ENCODE measurements at places on chromosomes 3 and 15. TPM values are rescaled to one million over a fixed set of nuclear protein-coding genes. Genes with fewer than 3 reads are reported as not detected.
A peak's percentile ranks its signal among the peaks of the same experiment; 100 is the strongest.

DNA sequence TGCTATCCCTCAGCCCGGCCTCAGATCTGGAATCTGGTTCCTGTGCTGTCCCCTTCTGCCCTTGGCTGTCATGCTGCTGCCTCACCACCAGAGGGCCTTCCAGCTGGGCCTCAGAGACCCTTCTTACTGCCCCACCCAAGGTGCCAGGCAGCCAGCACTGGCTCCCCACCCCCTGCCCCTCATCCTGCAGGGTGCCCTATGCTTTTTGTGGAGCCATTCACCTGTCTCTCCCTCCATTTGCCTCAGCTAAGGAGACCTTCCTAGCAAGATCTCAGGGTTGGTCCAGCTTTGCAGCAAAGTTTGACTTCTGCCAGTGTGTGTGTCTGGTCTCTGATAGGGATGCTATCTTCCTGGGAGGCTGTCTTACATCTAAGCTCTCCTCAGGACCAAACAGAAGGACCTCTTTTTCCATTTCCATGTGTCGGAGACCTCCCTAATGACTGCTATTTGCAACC is 1.9 kb upstream of the VWA5B2 start:
- peaks cover 11% of the 10 kb centered on the region for H3K4me1 ChIP-seq
- peaks cover 32% of the 10 kb centered on the region for H3K27me3 ChIP-seq
- no peak overlapping the region for H3K4me3 ChIP-seq
- no peak overlapping the region for H3K27ac ChIP-seq

The DUOXA2 gene
- not detected for total RNA-seq

GRCh38 chr15:45522328-45523165 is at the start of gene SLC30A4:
Gene SLC30A4, minus strand, starts transcription at chr15:45522755. Its CDS starts 401 bp downstream, at chr15:45522354.
- H3K27me3 ChIP-seq = no peaks in the 10 kb centered on the region
- peak within 1 kb of the TSS; percentile 82 for H3K4me3 ChIP-seq
- DNase-seq = peak; percentile 69
- peaks cover 15% of the 10 kb centered on the region for H3K4me1 ChIP-seq
- peak within 1 kb of the TSS; percentile 54 for H3K27ac ChIP-seq

- no peak overlapping the region for H3K27ac ChIP-seq
- no peaks in the 10 kb centered on the region for H3K4me1 ChIP-seq
- H3K4me3 ChIP-seq = no peak overlapping the region
- no peaks in the 10 kb centered on the region for H3K36me3 ChIP-seq
Measured at GRCh38 chr15:81572190-81572589, 198.2 kb upstream of the TMC3 start.

The C3orf62 gene
- 9.8 TPM for total RNA-seq

- no peak overlapping the region for H3K4me3 ChIP-seq
- DNase-seq = no peak
- H3K27me3 ChIP-seq = no peaks in the 10 kb centered on the region
- H3K4me1 ChIP-seq = no peaks in the 10 kb centered on the region
- no peak overlapping the region for H3K27ac ChIP-seq
Measured at GRCh38 chr3:163626753-163627152, 1451.5 kb downstream of the SI start.

The SLC28A1 gene
- not detected for total RNA-seq

DNA sequence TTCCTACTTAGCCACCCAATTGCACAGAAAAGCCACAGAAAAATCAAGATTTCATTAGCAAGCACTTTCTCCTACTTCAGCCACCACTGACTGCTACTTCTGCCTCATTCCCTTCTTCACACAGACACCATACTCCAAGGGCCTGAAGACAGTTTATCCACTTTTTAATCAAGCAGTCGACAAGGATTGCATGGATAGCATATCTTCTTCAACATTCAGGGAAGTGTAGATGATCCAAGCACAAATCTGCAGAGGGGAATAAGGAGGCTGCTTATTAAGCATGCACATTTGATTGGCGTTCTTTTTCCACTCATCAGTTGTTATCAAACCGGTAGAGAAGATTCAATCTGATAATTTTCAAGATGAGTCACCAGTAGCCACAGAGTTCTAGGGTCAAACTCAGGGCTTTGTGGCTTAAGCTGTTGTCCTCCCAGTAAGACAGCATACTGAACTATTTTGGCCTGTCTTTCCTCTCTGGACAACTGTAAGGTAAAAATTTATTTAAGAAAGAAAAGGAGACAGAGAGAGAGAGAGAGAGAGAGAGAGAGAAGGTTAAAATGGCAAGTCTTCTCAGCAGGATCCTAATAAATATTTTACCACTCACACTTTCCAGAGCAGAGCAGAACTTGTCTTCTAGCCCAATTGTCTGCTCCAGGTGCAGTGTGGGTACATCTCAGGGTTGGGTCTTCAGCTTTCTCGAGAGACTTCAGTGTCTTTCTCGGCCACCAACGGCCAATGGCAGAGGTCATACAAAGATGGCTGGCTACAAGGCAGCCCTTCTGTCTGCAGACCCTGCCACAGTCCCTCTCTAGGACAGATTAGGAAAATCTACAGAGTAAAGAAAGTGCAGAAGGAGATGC is 80.6 kb upstream of the BHLHE40 start:
- no peak overlapping the region for H3K27ac ChIP-seq
- H3K4me3 ChIP-seq = no peak overlapping the region
- no peaks in the 10 kb centered on the region for H3K27me3 ChIP-seq

DNA sequence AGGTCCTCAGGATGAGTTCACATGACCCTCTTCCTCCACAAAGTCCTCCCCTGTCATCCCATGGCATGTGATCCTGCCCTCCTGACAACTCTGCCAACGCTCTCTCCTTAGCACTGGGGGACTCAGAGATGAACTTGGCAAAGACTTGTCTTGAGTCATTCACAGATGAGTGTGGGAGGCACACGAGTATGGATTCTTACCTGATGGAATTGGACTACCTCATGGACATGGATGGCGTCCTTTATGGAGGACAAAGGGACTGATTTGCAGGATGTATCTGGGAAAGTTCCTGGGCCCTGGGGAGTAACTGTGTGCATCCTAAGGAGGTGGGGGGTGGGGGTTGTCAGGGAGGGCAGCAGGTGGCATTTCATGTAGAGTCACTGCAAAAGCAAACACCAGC is 38.2 kb upstream of the TOPBP1 start:
- H3K4me1 ChIP-seq = no peaks in the 10 kb centered on the region
- H3K27ac ChIP-seq = no peak overlapping the region
- no peaks in the 10 kb centered on the region for H3K36me3 ChIP-seq
- no peak overlapping the region for H3K4me3 ChIP-seq
- DNase-seq = no peak

The EFCC1 gene
- total RNA-seq = not detected

- H3K27me3 ChIP-seq = no peaks in the 10 kb centered on the region
- peaks cover 1% of the 10 kb centered on the region for H3K4me1 ChIP-seq
- no peak overlapping the region for H3K4me3 ChIP-seq
- DNase-seq = no peak
Measured at GRCh38 chr3:177468816-177469215, 271.5 kb upstream of the TBL1XR1 start.

GRCh38 chr3:98188545-98188944 is 22.0 kb downstream of the OR5H15 start:
- no peaks in the 10 kb centered on the region for H3K27me3 ChIP-seq
- no peak for DNase-seq
- no peak overlapping the region for H3K4me3 ChIP-seq
- no peaks in the 10 kb centered on the region for H3K4me1 ChIP-seq
- H3K27ac ChIP-seq = no peak overlapping the region

GRCh38 chr15:98513428-98513986 is 134.8 kb upstream of the IGF1R start:
- H3K4me3 ChIP-seq = no peak overlapping the region
- no peaks in the 10 kb centered on the region for H3K36me3 ChIP-seq
- no peaks in the 10 kb centered on the region for H3K27me3 ChIP-seq
- DNase-seq = no peak

- H3K4me3 ChIP-seq = peak overlapping the region; percentile 26
- peaks cover 5% of the 10 kb centered on the region for H3K4me1 ChIP-seq
Measured at GRCh38 chr3:129045675-129046036, 14.9 kb upstream of the GP9 start.

DNA sequence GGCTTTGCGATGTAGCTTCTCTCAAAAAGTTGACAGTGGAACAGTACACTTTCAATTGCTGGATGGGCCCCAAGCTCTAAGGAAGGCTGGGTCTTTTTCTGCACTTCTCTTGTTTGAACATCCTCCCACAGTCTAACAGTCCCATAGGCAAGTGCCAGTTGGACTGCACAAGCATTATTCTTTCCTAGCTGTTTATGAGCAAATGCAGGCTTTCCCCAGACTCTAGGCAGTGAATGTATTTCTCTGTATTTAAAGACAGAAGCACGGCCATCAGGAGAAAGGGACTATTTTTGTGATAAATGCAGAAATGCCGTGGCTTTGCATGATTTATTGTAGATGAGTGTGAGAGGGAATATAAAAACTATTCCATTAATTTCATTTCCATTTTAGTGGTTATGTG is 539.3 kb upstream of the LMCD1 start:
- H3K27ac ChIP-seq = no peak overlapping the region
- H3K36me3 ChIP-seq = no peaks in the 10 kb centered on the region
- no peak for DNase-seq
- no peaks in the 10 kb centered on the region for H3K4me1 ChIP-seq
- H3K4me3 ChIP-seq = no peak overlapping the region

DNA sequence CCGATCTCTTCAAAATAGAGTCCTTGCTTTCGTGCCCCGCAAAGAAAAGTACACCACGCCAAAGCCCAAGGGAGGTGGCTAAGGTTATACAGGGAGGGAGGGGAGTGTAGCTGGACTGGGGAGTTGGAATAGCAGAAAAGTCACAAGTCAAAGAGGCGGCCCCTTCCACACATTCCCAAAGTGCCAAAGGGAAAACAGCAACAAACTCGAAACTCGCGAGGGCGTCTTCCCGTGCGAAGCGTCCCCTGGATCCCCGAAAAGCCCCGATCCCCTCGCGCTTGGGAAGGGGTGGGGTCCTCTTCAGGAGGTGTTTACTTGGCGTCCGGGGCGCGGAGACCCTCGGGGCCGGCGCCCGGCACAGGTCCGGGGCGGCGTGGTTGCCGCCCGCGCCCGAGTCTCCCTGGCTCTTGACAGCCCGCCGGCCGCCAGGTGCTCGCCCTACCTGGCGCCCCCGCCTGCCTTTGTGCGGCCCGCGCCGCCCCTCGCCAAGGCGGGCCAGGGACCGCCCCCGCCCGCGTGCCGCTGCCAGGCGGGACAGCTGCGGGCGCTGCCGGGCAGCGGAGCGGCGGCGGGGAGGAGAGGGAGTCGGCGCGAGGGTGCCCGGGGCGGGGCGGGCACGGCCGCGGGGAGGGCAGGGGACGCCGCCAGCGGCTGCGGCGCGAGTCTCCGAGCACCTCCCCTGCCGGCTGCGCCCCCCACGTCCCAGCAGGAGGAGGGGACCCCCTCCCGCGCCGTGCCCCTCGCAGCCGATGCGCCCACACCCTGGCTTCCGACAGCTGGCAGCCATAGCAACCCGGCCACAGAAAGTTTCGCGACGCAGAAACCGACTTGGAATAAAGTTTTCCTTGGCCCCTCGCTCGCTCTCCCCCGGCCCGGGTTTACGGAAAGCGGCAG is 966 bp downstream of the MYO1E start:
- H3K27me3 ChIP-seq = peaks cover 14% of the 10 kb centered on the region
- H3K27ac ChIP-seq = no peak overlapping the region
- DNase-seq = peak; percentile 2
- no peaks in the 10 kb centered on the region for H3K36me3 ChIP-seq
- H3K4me3 ChIP-seq = peak overlapping the region; percentile 62

DNA sequence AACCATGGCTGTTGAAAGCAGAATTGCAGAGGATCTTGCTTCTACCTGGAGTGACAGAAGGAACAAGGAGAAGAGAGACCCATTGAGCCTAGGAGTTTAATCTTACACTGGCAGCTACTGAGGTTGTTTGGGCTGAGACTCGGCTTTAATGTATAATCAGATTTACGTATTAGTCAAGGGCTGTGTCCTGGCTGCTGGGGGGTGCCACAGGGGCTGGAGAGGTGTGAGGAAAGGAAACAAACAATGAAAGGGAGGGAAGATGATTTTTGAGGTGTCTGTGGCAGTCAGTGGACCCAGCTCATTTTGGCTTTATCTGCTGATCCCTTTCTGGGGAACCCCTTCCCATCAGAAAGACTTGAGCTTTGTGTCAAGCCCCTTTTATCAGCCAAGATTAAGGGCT is 95.7 kb downstream of the PRICKLE2 start:
- no peaks in the 10 kb centered on the region for H3K4me1 ChIP-seq
- no peak for DNase-seq
- no peaks in the 10 kb centered on the region for H3K36me3 ChIP-seq
- H3K27ac ChIP-seq = no peak overlapping the region
- H3K27me3 ChIP-seq = no peaks in the 10 kb centered on the region

GRCh38 chr15:79966634-79967297 is 4.2 kb downstream of the BCL2A1 start:
- H3K27me3 ChIP-seq = no peaks in the 10 kb centered on the region
- H3K4me3 ChIP-seq = no peak overlapping the region
- H3K27ac ChIP-seq = peak overlapping the region; percentile 54
- H3K4me1 ChIP-seq = peaks cover 46% of the 10 kb centered on the region

The RRP9 gene
- total RNA-seq = 17.3 TPM

The ADGRG7 gene
- not detected for total RNA-seq

The CCDC14 gene
- 47.0 TPM for total RNA-seq

The ERC2 gene
- total RNA-seq = not detected

The COL8A1 gene
- total RNA-seq = not detected

The LINGO1 gene
- total RNA-seq = not detected

The FBXO40 gene
- not detected for total RNA-seq

- no peaks in the 10 kb centered on the region for H3K4me1 ChIP-seq
- DNase-seq = no peak
- no peak overlapping the region for H3K4me3 ChIP-seq
- H3K27ac ChIP-seq = no peak overlapping the region
- H3K36me3 ChIP-seq = no peaks in the 10 kb centered on the region
- no peaks in the 10 kb centered on the region for H3K27me3 ChIP-seq
Measured at GRCh38 chr3:133521946-133522345, 51.5 kb upstream of the CDV3 start.

- DNase-seq = no peak
- no peaks in the 10 kb centered on the region for H3K4me1 ChIP-seq
- H3K27me3 ChIP-seq = no peaks in the 10 kb centered on the region
- no peak overlapping the region for H3K27ac ChIP-seq
Measured at GRCh38 chr3:20583648-20584047, 397.6 kb upstream of the SGO1 start.

DNA sequence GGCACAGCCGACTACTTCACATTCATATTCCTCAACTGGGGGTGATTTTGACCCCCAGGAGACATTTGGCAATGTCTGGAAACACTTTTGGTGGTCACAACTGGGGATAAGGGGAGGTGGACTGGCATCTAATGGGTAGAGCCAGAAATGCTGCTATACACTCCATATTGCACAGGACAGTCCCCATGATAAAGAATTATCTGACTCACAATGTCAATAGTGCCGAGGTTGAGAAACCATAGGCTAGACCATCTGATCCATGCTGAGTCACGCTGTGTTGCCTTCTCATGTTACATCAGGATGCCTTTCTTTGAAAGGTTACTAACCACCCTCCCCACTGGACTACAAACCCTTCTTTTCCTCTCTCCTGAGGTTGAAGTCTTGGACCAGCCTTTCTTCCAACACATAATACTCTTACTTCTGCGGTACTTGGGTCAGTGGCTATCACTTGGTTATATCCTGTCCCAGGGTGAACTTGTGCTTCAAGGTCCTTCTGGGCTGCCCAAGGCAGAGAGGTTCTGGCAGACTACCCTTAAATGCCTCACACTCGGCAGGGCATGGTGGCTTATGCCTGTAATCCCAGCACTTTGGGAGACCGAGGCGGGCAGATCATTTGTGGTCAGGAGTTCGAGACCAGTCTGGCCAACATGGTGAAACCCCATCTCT is 68.8 kb downstream of the CTNNB1 start:
- no peak overlapping the region for H3K4me3 ChIP-seq
- no peak for DNase-seq
- H3K27me3 ChIP-seq = no peaks in the 10 kb centered on the region
- no peaks in the 10 kb centered on the region for H3K4me1 ChIP-seq

The FBXW12 gene
- not detected for total RNA-seq

Measured in CD4-positive, alpha-beta memory T cell (primary cell).